ENCODE measurements at places on chromosomes 11 and 22.

GRCh38 chr11:4482445-4482844 lies at the start of gene OR52K1:
TSS of gene OR52K1 (plus strand) at chr11:4482646. CDS start at chr11:4488901, 6,255 bp downstream.
- DNase-seq: no peak

DNA sequence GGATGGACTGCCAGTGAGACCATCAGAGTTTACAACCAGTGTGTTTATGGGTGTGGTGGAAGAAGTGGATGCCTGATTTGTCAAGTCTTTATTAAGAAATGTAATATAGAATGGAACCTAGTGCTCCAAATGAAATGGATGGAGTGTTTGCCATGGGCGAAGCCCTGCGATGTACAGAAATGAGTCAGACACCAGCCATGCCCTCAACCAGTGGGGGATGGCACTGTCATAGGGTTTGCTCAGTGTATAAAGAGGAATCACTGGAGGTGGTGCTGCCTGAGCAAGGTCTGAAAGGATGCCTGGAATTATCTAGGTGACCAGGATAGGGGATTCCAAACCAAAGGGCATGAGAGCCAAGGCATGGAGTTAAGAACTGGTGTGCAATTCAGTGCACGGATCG lies 120.9 kb upstream of the MTNR1B start:
- DNase-seq: no peak

DNA sequence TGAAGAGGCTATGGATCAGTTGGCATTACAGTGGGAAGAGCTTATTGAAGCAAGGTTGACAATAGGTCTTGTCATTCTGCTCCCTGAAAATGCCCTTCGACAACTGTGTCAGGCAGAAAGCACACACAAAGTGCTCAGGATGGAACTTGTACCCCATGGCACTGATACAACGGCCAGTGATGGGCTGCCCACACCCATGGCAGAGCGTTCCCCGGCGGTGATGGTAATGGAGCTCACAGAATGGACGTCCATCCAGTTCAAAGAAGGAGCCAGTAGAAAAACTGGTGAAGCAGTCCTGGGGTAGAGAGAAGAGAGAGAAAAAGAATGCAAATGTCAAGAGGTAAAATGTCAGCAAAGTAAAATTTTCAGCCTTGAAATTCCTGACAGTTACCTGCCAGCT lies 19.5 kb upstream of the OR5B21 start:
- no peak for DNase-seq

DNA sequence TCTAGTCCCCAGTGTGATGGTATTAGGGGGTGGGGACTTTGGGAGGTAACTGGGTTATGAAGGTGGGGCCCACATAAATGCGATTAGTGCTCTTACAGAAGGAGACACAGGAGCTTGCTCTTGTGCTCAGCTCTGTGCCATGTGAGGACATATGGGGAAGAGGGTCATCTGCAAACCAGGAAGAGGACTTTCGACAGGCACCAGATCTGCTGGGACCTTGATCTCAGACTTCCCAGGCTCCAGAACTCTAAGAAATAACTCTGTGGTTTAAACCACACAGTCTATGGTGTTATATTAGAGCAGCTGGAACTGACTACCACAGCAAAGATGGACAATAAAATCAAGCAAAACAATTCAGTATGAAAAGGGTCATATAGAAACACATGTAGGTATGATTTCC lies 26.7 kb downstream of the NNMT start:
- DNase-seq: no peak

DNA sequence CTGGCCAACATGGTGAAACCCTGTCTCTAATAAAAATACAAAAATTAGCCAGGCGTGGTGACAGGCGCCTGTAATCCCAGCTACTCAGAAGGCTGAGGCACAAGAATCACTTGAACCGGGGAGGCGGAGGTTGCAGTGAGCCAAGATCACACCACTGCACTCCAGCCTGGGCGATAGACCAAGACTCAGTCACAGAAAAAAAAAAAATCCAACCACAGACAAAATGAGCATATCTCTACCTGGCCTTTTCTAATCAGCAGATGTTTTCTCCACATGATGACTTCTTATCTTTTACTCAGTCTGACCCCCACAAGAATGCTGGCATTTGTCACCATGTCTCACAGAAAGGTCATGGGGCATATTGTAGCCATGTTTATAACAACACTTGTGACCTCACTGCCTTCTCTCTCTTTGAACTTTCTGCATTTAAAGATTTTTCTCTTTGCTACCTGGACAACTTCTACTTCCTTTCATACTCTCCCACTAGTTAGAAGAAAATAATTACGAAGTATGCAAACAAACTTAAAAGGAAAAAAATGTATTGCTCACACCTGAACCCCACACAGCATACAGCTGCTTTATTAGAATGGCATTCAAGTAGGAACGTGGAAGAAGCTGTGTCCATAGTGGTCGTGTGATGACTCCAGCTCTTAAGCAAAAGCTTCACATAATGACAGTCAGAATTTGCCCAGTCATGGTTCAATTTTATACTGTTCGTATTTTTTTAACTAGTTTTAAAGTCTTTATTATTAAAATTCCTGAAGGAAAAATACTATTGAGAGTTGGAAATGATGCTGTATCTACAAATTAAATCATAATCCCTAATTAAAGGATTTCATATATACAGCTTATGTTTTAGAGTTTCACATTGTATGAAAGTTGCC lies 65.4 kb downstream of the ZC3H12C start:
- no peak for DNase-seq

- no peak for DNase-seq
These were observed 53.8 kb upstream of the AMPD3 start for GRCh38 chr11:10401256-10401655.

GRCh38 chr11:2306452-2306823 lies 4.6 kb downstream of the TSPAN32 start:
- no peak for DNase-seq

DNA sequence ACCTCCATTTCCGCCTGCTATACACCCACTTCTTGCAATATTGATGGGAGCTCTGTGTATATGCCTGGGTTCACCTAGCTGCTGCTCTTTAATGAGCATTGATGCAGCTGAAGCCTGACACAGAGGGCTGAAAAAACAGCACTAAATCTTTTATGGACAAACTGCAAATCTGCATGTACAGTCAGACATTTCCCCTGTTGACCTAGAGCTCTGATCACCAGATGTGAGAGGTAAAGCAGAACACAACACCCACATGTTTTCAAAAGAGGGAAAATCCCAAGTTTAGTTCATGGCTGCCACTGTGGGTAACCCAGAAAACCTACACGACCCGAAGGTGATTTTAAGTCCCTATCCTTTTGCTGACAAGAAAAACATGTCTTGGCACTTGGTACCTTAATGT lies 303.0 kb upstream of the PITPNB start:
- no peak for DNase-seq

DNA sequence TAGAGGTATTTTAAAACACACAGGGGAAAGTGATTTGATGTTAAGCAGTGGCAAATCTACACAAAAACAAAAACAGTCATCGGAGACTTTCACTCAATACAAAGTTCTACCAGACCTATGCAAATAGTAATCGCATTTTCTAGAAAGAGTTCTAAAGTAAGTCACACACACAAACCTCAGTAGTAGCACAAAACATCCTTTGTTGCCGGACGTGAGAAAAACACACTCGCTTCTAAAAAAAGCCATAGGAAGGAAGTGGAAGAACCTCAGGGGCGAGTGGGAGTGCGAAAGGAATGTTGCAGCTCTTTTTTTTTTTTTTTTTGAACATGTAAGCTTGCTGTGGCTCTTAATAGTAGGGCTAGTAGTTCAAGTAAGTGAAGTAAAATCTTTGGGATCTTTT lies 88.9 kb downstream of the MAML2 start:
- no peak for DNase-seq

DNA sequence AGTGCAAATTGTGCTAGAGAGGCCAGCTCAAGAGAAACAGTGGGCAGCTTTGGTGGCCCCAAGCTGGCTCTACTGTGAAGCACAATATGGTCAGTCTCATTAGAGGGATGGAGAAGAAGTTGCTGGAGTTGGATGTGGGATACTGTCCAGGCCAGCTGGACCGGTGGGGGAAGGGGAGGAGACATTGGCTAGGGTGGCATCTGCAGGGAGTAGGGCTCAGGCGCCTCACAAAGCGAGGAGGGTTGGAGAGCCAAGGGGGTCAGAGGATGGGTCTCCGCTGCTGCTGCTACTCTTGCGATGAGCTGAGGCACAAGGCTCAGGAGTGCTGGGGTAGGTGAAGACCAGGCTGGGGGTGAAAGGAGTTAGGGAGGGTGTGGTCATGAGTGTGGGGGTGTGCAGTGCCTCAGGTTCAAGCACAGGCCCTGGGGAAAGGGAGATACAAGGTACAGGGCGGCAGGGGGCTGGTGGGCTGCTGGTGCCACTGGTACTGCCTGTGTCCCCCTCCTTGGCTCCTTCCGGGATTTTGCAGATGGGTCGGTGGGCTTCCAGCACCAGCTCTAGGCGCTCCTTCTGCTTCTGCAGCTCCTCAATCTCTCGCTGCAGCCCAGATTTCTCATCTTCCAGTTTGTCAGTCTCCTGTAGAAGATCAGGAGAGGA lies 2.3 kb downstream of the CCDC85B start:
- no peak for DNase-seq

GRCh38 chr11:2301631-2302305 lies at the start of the genes C11orf21 and TSPAN32:
TSS of gene C11orf21 (minus strand) at chr11:2301918. CDS start at chr11:2301808, 110 bp downstream.
TSS of gene TSPAN32 (plus strand) at chr11:2302013. CDS start at chr11:2302150, 137 bp downstream.
- no peak for DNase-seq

GRCh38 chr11:72703267-72704008 lies 29.2 kb upstream of the PDE2A start:
- DNase-seq: no peak

DNA sequence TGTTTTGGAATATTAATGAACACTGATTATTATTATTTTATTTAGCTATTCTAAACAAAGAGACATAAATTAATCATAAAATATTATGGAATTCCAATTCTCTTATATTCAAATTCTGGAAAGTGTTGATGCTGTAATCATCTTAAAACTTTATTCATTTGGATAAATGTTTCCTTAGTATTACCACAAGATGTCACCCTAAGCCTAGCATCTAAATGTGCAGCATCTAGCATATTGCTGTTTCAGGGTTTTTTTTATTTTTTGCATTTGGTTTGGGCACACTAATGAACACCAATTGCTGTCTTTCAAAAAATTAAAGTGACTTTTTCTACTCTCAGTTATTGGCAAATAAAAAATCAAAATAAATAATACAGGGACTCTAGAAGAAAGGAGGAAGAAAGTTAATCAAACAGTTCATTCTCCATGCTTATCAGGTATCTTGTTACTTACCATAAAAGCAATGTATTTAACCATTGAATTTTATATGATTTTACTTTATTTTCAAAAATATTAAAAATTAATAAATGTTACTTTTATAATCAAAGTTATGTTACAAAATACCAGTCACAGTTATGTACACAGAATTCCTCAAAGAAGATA lies 31.8 kb downstream of the DLG2 start:
- DNase-seq: no peak

DNA sequence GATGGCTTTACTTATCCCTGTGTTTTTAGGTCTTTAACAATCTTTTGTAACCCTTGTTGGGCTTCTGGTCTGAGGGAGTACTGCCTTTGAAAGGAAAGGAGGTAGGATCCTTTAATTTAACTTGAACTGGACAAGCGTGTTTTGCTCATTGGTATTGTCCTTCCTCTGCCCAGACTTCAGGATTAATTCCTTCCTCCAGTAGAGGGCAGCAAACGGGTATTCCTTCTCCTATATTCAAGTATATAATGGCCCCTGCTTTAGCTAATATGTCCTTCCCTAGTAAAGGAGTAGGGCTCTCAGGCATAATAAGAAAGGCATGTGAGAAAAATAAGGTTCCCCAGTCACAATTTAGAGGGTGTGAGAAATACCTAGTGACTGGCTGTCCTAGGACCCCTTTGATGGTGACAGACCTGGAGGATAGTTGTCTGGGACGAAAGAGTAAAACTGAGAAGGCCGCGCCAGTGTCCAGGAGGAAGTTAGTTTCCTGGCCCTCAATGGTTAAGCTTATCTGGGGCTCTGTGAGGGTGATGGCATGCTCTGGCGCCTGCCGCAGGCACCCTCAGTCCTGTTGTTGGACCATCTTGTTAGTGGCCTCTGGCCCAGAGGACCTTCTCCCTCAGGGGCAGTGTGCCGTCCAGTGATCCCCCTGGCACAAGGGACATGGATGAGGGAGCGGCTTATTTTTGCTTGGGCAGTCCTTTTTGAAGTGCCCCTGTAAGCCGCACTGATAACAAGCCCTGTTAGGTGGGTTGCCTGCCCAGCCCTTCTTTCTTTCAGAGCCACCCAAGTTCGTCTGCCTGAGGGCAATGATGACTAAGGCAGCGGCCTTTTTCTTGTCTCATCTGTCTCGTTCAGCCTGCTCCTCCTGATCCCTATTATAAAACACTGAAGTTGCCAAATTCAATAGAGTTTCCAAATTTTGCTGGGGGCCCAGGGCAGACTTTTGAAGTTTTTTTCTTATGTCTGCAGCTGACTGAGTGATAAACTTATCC lies 51.8 kb downstream of the C11orf71 start:
- peak; percentile 58 for DNase-seq

- DNase-seq: peak; percentile 43
These were observed 17.9 kb downstream of the CLNS1A start for GRCh38 chr11:77619576-77620198.

- no peak for DNase-seq
These were observed 2.5 kb upstream of the CLDN5 start for GRCh38 chr22:19526702-19527111.

DNA sequence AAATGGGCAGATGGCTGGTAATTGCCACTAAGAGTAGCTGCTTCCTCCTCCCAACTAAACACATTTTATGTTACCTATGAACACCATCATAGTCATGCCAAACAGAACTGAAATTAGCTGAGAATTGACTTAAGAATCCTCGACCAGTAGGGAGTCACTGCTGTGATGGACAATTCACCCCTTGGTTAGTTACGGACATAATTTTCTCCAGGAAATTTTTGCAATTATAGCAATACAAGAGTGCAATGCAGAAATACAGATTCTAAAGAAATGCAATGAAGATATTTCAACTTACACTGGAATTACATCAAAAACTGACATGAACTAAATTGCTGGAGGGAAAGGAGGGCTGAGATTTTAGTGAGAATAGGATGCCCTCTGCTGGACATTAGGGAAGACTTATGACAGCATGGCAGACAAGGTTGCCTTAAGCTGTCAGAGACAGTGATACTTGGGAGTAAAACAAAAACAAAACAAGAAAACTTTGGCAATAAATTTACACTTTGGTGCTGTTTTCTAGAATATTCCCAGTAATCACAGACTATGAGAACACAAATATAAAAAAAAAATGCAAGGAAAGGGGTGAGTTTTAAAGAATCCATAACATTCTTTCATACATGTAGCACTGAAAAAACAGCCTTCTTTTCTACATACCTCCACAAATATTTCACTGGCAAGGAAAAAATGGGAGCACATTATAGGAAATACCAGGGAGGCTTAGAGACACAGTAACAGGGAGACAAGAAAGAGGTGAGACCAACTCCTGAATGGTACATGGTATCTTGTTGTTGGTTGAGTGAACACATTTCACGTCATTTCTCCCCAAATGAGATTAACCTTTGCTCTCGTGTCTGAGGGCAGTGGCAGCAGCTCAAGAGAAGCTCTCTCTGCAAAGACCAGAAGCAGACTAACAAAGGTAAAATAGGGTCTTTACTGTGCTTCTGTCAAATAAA lies 11.2 kb upstream of the PPP2R1B start:
- DNase-seq: peak; percentile 25

- DNase-seq: no peak
These were observed 297.2 kb upstream of the ANO5 start for GRCh38 chr11:21895686-21896085.
